ENCODE measurements at places on chromosomes 16 and 17.
A peak's percentile ranks its signal among the peaks of the same experiment; 100 is the strongest.

DNA sequence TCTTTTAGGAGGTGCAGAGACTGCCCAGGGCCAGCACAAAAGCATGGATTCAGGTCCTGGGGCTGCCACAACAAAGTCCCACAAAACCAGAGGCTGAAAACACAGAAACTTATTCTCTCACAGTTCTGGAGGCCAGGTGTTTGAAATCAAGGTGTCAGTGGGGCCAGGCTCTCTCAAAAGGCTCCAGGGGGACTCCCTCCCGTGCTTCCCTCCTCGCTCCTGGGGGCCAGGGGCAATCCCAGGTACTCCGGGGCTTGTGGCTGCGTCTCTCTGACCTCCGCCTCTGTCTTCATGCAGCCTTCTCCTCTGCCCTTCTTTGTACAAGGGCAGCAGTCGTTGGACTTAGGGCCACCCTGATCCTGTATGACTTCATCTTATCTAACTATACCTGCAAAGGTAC, 8.3 kb upstream of the RBFOX3 start:
- peaks cover 88% of the 10 kb centered on the region for H3K27me3 ChIP-seq
- DNase-seq = no peak
- H3K36me3 ChIP-seq = no peaks in the 10 kb centered on the region
- H3K4me3 ChIP-seq = no peak overlapping the region
- H3K27ac ChIP-seq = no peak overlapping the region

- H3K4me1 ChIP-seq = no peaks in the 10 kb centered on the region
- H3K27me3 ChIP-seq = no peaks in the 10 kb centered on the region
These were observed 98.3 kb downstream of the RPGRIP1L start for GRCh38 chr16:53605356-53605755.

- no peak for DNase-seq
- peaks cover 13% of the 10 kb centered on the region for H3K4me1 ChIP-seq
- no peak within 1 kb of the TSS for H3K4me3 ChIP-seq
- H3K27me3 ChIP-seq = no peaks in the 10 kb centered on the region
- no peak within 1 kb of the TSS for H3K27ac ChIP-seq
- H3K36me3 ChIP-seq = peaks cover 56% of the 10 kb centered on the region
These were observed at the start of gene AOC2 for GRCh38 chr17:42844271-42844670. Gene AOC2, plus strand, starts transcription at chr17:42844580. Its CDS starts 47 bp downstream, at chr17:42844627.

DNA sequence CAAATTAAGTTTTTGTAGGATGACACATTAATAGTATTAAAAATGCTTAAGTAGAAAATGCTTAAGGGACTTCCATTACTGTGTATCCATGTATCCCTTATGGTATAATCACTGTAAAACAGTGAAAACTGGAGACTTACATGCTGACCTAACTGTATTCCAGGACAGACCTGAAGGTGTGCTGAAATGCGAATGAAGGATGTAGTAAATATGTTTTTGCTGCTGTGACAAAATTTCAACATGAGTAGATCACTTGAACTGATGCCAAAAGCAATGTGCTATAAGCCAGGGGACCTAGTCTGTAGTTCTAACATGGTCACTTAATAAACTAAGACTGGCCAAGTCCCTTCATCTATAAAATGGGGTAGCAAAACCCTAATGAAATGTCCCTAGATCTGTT, 142.0 kb upstream of the CORO6 start:
- H3K36me3 ChIP-seq = no peaks in the 10 kb centered on the region
- H3K4me1 ChIP-seq = peaks cover 13% of the 10 kb centered on the region
- H3K27ac ChIP-seq = no peak overlapping the region
- H3K4me3 ChIP-seq = no peak overlapping the region
- H3K27me3 ChIP-seq = no peaks in the 10 kb centered on the region

DNA sequence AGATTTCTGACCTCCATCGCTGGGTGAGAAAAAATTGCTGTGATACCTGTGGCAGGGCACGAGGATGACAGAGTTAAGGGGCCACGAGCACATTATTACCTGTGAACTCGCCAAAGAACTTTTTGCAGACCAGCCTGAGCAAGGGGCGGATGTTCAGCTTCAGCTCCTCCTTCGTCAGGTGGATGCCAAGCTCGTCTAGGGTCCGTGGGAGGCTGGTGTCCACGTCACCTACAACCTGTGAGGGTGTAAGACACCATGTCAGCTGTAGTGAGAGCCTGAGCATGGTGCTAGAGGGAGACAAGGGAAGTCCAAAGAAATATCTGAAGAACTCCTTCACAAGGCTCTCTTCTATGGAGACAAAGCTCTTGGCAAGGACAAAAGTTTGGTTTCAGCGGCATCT, 17.1 kb downstream of the HIGD1B start:
- no peaks in the 10 kb centered on the region for H3K27me3 ChIP-seq
- no peak overlapping the region for H3K27ac ChIP-seq
- DNase-seq = no peak
- peaks cover 65% of the 10 kb centered on the region for H3K36me3 ChIP-seq

DNA sequence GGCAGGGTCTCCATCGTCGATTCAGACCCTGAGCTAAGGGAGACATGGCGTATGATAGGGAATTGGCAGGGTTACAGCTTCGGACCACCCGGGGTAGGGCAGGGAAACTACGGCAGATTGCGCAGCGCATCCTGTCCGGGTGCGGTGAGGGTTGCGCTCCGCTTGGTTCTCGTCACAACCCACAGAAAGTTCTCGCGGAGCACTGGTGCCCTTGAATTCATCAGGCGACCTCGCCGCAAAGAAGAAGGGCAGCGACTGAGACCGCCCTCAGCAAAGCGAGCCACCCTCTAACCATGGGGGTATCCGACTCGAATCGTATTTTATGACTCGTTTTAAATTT, 1.2 kb downstream of the HS3ST3B1 start:
- H3K36me3 ChIP-seq = peaks cover 8% of the 10 kb centered on the region
- peak overlapping the region; percentile 90 for H3K4me3 ChIP-seq
- DNase-seq = peak; percentile 49
- no peaks in the 10 kb centered on the region for H3K27me3 ChIP-seq

- no peaks in the 10 kb centered on the region for H3K36me3 ChIP-seq
- H3K27ac ChIP-seq = no peak overlapping the region
- peaks cover 11% of the 10 kb centered on the region for H3K4me1 ChIP-seq
- no peaks in the 10 kb centered on the region for H3K27me3 ChIP-seq
- H3K4me3 ChIP-seq = no peak overlapping the region
- DNase-seq = no peak
These were observed 30.0 kb upstream of the ANKRD40CL start for GRCh38 chr17:50797135-50797810.

DNA sequence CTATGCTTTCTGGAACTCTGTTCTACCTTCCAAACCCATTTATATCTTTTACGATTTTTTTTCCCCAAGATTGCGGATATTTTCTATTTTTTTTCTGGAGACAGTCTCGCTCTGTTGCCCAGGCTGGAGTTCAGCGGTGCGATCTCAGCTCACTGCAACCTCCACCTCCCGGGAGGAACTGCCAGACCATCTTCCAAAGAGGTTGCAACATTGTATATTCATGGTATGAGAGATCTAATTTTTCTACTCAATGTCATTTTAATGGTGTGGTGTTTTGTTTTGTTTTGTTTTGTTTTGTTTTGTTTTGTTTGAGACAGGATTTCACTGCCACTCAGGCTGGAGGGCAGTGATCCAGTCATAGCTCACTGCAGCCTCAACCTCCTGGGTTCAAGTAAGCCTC, 8.5 kb upstream of the BMERB1 start:
- no peak overlapping the region for H3K4me3 ChIP-seq
- H3K36me3 ChIP-seq = no peaks in the 10 kb centered on the region
- DNase-seq = no peak
- H3K4me1 ChIP-seq = no peaks in the 10 kb centered on the region

DNA sequence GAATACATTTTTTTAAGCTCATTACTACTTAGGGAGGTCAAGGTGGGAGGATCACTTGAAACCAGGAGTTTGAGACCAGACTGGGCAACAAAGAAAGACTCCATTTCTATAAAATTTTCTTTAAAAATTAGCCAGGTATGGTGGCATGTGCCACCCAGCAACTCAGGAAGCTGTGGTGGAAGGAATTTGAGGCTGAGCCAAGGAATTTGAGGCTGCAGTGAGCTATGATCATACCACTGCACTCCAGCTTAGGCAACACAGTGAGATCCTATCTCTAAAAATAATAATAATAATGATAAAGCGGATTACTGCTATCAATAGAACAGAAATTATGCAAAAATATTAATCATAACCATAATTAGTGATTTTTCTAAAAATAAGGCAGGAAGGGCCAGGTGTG, 170.3 kb downstream of the COPRS start:
- no peaks in the 10 kb centered on the region for H3K36me3 ChIP-seq
- DNase-seq = peak; percentile 39
- peaks cover 3% of the 10 kb centered on the region for H3K4me1 ChIP-seq
- no peak overlapping the region for H3K4me3 ChIP-seq

GRCh38 chr16:85056211-85056748, 28.7 kb downstream of the KIAA0513 start:
- peaks cover 11% of the 10 kb centered on the region for H3K4me1 ChIP-seq
- no peak for DNase-seq
- H3K36me3 ChIP-seq = peaks cover 5% of the 10 kb centered on the region
- H3K27ac ChIP-seq = peak overlapping the region; percentile 77

DNA sequence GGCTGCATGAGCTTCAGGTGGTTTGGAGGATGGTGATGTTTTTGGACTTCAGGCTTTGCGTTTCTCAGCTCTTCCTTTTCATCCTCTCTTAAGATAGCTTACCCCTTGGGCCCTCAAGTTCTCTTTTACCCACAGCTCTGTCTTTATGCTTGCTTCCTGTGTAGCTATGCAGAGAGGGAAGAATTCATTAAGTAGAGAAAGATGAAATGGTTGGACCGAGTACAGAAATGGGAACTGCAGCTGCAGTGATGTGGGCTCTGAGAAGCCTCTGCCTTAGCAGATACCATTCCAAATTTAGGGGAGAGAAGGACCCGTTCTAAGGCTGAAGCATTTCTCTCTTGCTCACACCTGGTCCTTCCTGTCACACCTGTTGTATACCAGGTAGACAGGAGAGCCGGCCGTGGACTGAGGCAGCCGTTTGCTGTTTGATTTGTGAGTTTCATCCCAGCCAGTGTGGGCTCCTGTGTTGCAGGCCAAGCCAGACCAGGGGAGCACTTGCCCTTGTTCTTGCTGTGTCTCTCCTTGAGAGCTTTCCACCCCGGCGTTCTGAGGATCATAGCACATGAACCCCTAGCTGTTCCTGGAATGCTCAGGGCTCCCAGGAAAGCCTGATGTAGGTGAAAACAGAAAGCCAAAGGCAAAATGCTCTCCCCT, 392.7 kb downstream of the CPPED1 start:
- H3K4me1 ChIP-seq = no peaks in the 10 kb centered on the region
- H3K36me3 ChIP-seq = no peaks in the 10 kb centered on the region
- no peak overlapping the region for H3K4me3 ChIP-seq
- no peaks in the 10 kb centered on the region for H3K27me3 ChIP-seq
- no peak for DNase-seq

DNA sequence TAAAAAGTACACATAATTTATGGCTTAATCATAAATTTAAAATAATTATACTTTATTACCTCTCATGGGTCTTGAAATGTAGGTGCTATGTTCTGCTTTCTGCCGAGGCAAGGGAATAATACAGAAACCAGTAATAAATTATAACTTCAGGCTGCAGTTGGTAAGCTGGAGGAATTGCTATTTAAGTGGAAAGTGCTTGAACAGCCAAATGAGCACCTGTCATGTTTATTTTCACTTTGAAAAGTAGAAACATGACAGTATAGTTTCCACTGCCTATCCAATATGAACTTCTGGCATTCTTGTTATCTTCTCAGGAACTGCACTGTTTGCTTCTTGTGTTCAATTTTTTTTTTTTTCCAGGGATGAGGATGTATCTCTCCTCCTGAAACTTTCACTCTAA, 146.0 kb downstream of the FTO start:
- no peak overlapping the region for H3K4me3 ChIP-seq
- no peak overlapping the region for H3K27ac ChIP-seq
- H3K36me3 ChIP-seq = peaks cover 11% of the 10 kb centered on the region
- DNase-seq = no peak
- H3K4me1 ChIP-seq = peaks cover 5% of the 10 kb centered on the region

DNA sequence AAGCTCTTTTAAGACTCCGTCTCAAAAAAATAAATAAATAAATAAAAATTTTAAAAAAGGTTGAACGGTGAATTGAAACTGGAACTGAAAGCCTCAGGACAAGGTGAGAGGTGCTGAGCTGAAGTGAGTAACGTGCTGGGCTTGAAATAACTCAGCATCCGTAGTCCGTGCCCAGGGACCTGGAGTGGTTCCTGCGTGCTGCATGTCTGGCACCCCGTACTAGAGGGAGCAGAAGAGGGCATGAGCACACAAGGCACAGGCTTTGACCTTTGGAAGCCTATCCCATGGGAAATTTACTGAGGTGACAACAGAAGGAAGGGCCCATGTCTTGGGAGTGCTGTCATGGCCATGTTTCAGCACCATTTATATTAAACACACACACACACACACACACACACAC, 4.5 kb upstream of the MEIOB start:
- H3K4me3 ChIP-seq = no peak overlapping the region
- no peak for DNase-seq
- H3K27me3 ChIP-seq = no peaks in the 10 kb centered on the region
- no peaks in the 10 kb centered on the region for H3K4me1 ChIP-seq
- no peak overlapping the region for H3K27ac ChIP-seq
- no peaks in the 10 kb centered on the region for H3K36me3 ChIP-seq

- H3K4me1 ChIP-seq = peaks cover 17% of the 10 kb centered on the region
- DNase-seq = peak; percentile 77
- H3K27ac ChIP-seq = no peak overlapping the region
- H3K36me3 ChIP-seq = no peaks in the 10 kb centered on the region
These were observed 9.0 kb upstream of the CDH5 start for GRCh38 chr16:66357523-66357928.
